GM18507 (cell line): ENCODE measurements at places on chromosomes 2 and 18.

DNA sequence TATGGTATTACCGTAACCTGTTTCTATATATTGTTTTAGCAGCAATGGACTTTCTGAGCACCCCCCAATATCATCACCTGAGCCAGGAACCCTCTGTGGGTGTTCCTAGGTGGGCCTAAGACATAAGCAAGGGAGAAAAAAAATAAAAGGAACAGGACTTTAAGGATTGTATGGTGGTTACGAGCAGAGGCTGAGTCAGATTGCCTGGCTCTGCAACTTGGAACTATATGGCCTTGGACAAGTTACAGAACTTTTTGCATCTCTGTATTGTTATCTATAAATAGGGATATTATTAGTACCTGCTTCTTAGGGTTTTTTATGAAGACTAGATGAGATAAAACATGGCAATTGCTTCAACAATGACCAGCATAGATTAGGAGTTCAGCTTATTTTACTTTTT, 34.9 kb downstream of the MFSD6 start:
- DNase-seq = no peak

DNA sequence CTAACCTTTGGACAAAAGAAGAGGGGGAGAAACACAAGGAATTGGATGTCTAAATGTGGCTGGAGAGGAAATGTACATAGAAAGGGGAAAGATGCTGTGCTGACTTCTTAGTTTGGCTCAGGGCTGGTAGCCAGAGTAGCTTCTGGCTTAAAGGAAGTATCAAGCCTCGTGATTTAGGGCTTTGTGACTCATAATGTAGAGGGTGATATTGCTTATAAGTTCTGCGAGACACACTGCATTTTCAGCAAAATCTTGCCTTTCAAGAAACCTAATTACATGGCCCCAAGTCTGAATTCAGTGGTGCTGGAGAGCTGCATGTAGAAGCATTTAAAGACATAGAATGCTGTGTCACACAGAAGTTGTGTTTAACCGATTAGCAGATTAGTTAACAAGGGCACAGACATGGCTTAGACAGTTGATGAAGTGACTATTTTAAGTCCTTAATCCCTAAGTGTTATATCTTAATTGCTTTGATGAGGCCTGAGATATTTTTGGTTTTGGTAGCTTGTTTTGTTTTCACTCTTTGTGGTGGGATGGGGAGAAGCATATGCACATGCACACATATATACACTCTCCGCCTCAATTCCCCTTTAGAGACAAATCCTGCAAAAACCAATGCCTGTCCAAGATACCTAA, 66.4 kb downstream of the EPAS1 start:
- no peak for DNase-seq

DNA sequence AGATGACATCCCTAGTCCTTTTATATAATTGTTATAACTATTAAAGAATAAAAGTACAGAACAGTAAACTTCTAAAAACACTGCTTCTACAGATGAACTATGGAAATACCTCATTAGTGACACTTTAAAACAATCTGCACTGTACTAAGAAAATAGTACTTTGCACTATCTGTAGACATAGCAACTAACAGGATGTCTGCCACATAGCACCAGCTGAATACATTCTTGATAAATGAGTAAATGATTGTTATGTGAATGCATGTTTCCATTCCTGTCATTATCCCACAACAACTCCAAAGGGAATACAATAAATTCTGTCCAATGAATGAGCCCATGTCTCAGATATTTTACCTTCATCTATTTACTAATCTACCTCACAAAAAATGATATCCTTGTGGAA, 115.3 kb upstream of the SLC35G4 start:
- DNase-seq = no peak

DNA sequence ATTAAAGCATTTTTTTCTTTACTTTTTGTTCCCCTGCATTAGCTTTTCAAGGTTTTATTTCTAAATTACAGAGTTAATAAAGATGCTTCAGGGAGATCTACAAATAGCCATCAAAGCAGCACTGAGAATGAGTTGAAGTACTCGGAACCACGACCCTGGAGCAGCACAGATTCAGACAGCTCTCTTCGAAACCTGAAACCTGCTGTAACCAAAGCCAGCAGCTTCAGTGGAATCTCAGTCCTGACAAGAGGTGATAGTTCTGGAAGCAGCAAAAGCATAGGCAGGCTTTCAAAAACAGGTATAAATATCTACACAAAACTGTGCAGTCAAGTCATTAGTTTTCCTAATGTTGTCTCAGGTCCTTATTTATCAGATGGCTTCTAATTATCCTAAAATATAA, 102.8 kb upstream of the UBXN4 start:
- no peak for DNase-seq

DNA sequence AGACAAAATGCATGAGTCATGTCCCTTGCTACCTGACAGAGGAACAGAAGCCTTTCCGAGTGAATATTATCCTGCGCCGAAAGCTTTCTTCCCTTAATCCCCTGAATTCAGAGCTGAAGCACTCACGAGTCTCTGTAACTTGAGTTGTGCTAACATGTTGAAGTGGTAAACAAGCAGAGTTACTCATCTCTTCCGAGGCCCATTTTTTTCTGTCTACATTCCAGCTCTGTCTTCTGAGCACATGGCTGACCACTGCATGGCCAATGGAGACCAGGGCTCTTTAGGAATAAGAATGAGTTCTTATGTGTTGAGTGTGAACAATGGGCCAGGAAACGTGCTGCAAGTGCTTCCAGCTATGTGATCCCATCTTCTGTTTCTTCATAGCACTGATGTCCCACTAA, 73.1 kb upstream of the PID1 start:
- DNase-seq = no peak

GRCh38 chr2:16657671-16658070, 8.0 kb downstream of the CYRIA start:
- no peak for DNase-seq
